SK-N-SH (cell line): ENCODE measurements at places on chromosomes 4 and X. TPM values are rescaled to one million over a fixed set of nuclear protein-coding genes. Genes with fewer than 3 reads are reported as not detected.

DNA sequence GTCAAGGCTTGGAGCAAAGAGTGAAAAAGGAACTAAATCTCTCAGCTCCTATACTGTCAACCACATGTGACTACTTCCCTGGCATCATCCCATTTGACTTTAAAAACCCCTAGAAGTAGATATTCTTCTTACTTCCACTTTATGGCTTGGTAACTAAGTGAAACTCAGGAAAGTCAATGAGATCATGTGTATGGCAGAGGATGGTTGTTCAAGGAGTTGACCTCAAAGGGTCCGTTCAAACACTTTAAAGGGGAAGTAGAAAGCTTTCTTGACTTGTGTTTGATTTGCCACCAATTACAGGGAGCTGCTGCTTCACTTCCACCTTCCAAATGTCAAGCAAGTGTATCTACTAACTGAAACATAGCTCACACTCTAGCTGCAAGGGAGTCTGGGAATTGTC, 187.2 kb downstream of the RAB28 start:
- no peak for DNase-seq

DNA sequence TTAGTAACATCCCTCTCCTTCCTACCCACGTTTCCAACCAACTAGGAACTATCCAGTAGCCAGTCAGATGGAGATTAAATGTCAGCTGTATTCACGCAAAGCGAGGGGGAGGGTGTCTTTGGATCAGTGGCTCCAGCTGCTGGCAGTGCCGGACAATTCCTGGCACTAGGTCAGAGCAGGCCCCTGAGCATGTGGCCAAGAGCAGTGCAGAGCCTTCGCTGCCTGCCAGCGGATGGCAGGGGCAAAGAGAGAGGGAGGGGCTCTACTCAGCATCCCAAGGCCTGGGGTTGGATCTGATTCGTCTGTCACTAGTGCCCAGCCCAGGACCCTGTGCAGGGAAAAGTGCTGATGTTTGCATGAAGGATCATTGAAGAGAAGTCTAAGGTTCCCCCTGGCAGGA, 28.7 kb upstream of the JAKMIP1 start:
- DNase-seq, result peak; percentile 87

GRCh38 chrX:129347291-129347690, 176.0 kb downstream of the SMARCA1 start:
- no peak for DNase-seq

NUDT10 gene
- 1.8 and 2.3 TPM in 2 replicates for polyA plus RNA-seq

UNC5C gene
- 3.3 and 5.4 TPM in 2 replicates for polyA plus RNA-seq

SLC26A1 gene
- polyA plus RNA-seq, result 0.05 and 0.08 TPM in 2 replicates

PLXNB3 gene
- polyA plus RNA-seq, result 13.8 and 15.5 TPM in 2 replicates

TMEM128 gene
- 33.7 and 44.5 TPM in 2 replicates for polyA plus RNA-seq
